Breast epithelium (tissue), 4 donors: ENCODE measurements at places on chromosomes 12 and 14.

GRCh38 chr12:116697716-116698115, 40.2 kb downstream of the SPRING1 start:
- DNase-seq = no peak

GRCh38 chr14:81516986-81517797, 16.5 kb downstream of the SEL1L start:
- no peak for DNase-seq

GRCh38 chr14:95432144-95433093, 84.0 kb downstream of the SYNE3 start:
- no peak for DNase-seq

DNA sequence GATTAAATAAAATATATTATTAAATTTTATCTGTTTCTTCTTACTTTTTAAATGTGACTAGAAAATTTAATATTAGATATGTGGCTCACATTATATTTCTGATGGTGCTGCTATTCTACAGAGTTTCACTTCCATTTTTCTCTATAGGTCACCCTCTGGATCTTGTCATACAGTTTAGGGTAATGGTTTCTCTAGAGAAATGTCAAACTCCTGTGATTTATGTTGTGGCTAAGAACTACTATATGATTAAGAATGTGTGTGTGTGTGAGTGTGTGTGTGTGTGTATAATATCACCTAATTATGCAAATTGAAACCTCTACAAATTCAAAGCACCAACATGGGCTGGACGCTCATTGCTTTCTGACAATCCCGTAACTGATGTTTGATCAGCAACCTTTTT, 325.9 kb downstream of the ADAMTS20 start:
- no peak for DNase-seq

- DNase-seq = no peak
Measured at GRCh38 chr12:52342781-52343490, 21.7 kb upstream of the KRT83 start.

DNA sequence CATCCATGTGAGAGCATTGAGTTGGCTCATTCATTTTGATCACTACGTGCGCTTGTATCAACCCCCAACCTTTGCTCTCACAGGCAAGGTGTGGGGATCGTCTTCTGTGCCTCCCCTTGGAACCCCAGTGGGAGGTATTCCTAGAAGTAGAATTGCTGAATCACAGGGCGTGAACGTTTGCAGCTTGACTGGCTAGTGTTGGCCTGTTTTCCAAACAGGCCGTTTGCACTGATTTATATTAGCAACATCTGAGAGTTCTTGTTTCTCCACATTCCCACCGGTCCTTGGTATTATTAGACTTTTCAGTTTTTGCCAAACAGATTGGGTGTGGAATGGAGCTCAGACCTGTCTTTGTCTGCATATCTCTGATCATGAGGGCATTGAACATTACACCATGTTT, 288.6 kb upstream of the PWP1 start:
- no peak for DNase-seq

DNA sequence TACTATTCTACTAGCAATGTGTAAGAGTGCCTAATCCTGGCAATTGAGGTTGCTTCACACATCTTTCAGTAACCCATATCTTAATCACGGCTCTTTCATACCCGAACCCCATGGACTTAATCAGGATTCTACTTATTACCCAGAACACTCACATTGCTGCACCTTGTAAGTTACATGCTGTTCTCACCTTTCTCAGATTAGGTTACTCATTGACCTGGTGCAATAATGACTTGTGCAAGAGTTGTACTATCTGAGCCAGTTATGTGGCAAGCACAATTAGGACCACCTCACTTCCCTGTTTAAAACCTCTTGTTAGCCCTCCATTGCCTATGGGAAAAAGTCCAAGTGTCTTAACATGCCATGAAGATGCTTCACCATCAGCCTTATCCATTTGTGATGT, 306.7 kb upstream of the E2F7 start:
- no peak for DNase-seq
